Glomerular endothelial cell (primary cell): ENCODE measurements at places on chromosomes 4 and X. TPM values are rescaled to one million over a fixed set of nuclear protein-coding genes. Genes with fewer than 3 reads are reported as not detected.

Gene NXF2B
- not detected in 2 replicates for total RNA-seq

Gene TMPRSS11A
- not detected in 2 replicates for total RNA-seq

Gene AR
- 3.5 and 5.0 TPM in 2 replicates for total RNA-seq

Gene TCEAL3
- total RNA-seq = 17.3 and 19.0 TPM in 2 replicates

Gene POF1B
- not detected in 2 replicates for total RNA-seq
